Activated CD4-positive, alpha-beta T cell treated with anti-CD3 and anti-CD28 coated beads, Interleukin-2, amount 50 U/mL, for 24 hours (primary cell): ENCODE measurements at places on chromosomes 11 and 22.
A peak's percentile ranks its signal among the peaks of the same experiment; 100 is the strongest.

- no peak for DNase-seq
Observed at GRCh38 chr22:31055635-31056159, 25.4 kb upstream of the SMTN start.

GRCh38 chr11:128103278-128103873 lies 484.0 kb downstream of the ETS1 start:
- DNase-seq, result no peak

DNA sequence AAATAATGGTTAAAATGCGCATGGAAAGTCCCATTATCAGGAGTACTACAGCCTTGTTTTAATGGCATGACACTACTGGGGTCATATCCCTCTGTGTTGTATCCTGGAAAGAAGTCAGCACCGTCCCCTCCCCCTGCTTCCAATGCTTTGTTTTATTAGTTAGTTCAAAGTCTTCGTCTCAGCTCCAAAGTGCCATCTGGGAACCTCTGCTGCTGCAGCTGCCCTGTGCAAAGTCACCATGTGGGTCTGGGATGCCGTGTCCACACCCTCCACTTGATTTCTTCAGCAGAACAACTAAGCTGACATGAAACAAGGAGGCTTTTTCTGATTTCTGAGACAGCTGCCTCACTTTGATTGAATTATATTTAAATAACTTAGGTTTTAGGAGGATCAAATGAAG lies 29.5 kb upstream of the NCAM1 start:
- no peak for DNase-seq

DNA sequence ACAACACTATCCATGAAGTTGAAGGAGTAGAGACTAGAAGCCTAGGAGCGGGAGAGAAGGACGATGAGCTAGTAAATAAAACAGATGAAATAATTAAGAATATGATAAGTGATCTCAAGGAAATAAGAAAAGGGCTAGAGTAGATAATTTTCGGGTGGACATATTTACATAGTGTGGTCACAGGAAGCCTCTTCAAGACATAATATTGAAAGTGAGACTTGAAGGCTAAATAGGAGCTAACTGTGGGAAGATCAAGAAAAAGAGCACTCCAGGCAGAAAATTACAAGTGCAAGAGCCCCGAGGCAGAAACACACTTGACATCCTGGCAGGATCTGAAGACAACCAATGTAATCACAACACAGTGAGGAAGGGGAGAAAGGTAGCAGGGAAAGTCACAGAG lies 11.9 kb upstream of the PPFIBP2 start:
- DNase-seq, result no peak

DNA sequence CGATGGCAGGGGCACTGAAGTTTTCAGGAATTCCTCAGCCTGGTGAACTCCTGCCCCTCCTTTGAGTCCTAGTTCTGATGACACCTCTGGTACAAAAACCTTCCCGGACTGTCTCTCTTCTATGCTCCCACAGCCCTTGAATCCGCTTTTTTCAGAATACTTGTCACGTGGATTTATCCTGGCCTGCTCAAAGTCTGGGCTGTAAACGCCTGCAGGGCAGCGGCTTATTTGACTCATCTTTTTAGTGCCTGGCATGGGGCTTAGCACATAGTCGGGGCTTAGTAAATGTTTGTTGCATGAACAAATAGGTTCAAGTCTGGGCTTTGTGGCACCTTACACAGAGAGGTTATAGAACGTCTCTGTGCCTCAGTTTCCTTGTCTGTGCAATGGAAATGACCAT lies 13.4 kb upstream of the KCNJ11 start:
- DNase-seq, result no peak

GRCh38 chr22:22787786-22788459 lies 99.7 kb upstream of the IGLL5 start:
- peak; percentile 63 for DNase-seq

- DNase-seq, result no peak
Observed at GRCh38 chr11:117198613-117199012, 557 bp upstream of the TAGLN start.

GRCh38 chr22:38397189-38398085 lies 57.6 kb downstream of the KCNJ4 start:
- no peak for DNase-seq

- DNase-seq, result no peak
Observed at GRCh38 chr11:97574976-97575665, 1185.3 kb downstream of the JRKL start.

DNA sequence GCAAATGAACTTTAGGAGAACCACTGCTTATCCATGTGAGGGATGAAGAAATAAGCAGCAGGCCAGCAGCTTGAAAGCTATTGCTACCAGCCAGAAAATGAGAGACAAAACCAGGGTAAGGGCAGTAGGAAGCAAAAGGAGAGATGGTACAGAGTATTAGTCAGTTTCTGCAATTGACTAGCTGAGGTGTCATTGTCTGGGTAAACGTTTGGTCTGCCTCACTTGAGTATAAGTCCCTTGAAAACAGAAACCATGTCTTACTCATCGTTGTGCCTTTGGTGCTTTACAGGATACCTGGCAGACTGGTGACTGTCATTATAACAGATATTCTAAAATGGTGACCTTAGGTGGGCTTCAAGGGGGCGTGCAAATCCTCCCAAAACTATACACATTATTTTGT lies 63.9 kb upstream of the USP47 start:
- DNase-seq, result no peak

DNA sequence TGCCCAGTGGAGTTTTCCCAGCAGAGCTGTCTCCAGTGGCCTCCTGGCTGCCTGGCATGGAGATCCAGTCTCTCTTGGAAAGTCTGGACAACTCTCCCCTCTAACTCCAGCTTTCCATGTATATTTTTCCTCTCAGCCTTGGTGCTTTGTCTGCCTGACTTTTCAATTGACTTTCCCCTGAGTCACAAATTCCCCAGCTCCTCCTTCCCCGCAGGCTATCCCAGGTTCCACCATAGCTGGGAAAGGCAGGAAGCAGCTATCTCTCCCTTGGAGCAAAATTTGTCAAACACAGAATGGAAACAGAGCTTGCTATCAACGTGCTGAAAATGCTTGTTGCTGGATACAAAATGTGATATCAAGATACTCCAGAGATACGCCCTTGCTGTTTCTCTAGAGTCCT lies 384.8 kb downstream of the TMEM135 start:
- no peak for DNase-seq

GRCh38 chr11:113034576-113034975 lies 73.4 kb downstream of the NCAM1 start:
- DNase-seq, result no peak

GRCh38 chr11:86811637-86812321 lies 11.4 kb downstream of the PRSS23 start:
- DNase-seq, result no peak

DNA sequence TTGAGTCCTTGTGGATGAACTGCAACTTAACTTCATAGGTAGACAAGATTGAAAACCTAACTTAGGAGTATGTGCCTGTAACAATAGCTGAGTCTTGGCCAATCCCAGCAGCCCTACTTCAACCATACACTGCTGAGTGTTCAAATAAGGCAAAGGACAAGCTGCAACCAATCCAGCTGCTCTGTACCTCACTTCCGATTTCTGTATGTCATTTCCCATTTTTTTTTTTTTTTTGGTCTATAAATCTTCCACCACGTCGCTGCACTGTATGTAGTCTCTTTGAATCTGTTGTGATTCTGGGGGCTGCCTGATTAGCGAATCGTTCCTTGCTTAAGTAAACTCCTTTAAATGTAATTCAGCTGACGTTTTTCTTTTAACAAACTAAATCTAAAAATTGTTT lies 35.4 kb upstream of the FLI1 start:
- DNase-seq, result no peak

DNA sequence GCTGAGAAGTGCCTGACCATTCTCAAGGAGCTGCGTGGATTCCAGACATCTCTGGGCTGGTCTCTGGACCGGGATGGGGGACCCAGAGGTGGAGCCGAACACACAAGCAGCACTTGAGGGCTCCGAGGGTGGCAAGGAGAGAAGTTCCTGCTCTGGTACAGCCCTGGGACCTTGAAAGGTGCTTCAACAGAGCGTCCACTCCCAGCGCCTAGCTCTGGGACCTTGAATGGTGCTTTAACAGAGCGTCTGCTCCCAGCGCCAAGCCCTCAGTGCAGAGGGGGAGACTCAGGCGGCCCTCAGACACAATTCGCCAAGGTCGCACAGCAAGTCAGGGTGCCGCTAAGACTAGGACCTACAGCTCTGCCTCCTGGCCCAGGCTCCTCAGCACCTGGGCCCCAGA lies 10.6 kb upstream of the NPAS4 start:
- DNase-seq, result no peak

DNA sequence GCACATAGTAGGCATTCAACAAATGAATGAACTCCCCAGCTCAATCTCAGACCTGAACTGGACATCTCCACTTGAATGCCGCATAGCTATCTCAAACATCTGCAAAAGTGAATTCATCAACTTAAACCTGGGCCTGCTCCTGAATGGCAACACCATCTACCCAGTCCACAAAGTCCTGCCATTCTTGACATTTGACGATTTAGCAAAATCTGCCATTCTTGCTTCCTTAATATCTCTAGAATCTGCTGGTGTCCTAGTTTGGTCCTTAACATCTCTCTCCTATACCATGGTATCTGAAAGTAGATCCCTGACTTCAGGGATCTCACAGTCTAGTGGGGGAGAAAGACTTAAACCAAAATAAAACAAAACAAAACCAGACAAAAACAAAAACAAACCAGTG lies 12.4 kb upstream of the HPX start:
- DNase-seq, result no peak

- DNase-seq, result no peak
Observed at GRCh38 chr11:69567951-69568808, 72.8 kb upstream of the CCND1 start.

GRCh38 chr22:49101225-49101624 lies 726.4 kb downstream of the BRD1 start:
- no peak for DNase-seq

- DNase-seq, result no peak
Observed at GRCh38 chr22:30892286-30892685, 76.3 kb downstream of the MORC2 start.

DNA sequence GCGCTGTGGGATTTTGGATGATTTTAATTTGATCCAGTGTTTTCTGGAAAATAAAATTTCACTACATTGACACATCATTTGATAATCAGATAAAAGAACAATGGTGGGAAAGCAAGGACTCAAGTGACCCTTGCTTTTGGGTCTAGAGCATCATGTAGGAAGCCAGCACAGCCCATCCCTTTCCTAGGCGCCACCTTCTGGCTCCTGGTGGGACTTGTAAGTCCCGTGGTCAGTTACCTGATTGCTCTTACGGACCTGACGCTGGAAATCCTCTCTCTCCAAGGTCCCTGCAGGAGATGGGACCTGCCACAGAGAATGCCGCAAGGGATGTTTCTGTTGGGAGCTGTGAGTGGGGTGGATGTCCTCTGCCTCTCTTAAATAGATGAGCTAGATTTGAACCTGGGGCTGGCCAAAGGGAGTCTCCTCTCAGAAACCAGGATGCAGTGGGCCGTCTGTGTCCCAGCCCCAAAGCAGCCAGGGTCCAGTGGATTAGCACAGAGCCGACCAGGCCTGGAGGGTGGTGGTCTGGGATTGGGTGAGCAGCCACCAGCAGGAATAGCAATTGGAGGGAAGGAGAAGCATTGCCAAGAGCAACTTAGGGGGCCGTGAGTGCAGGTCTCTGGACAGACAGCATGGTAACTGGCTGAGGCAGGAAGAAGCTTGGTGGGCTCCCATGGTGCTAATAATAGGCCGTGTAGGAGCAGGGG lies 21.7 kb downstream of the TIMP3 start:
- DNase-seq, result no peak

- DNase-seq, result no peak
Observed at GRCh38 chr11:114384487-114384886, 15.8 kb downstream of the C11orf71 start.

DNA sequence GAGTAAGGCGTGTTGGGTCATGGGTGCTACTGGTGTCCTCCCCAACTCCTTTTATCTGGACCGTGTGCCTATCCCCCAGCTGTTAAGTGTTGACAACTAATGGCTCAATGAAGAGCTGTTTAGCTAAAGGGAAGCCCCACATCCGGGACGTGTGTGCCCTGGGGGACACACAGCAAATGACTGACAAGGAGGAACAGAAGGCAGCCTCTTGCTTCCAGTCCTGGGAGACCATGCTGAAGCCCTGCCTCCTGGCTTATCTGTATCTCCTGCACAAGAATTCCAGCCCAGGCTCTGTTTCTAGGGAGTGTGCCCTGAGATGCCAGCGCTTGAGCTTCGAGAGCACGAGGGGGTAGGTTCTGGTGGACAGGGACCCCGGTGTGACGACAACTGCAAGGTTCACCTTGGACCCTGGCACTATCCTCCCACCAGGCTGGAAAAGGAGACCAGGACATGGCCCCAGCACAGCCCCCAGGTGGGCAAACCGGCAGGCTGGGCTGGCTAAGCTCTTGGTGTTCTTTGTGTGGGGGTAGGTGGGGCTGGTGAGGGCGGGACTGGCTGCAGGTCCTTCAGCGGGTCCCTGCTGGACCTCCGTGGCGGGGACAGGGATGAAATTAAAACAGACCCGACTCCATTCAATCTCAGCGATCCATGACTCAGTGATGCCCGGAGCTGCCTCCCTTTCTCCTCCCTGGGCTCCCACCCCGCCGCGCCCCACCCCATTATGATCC lies 21.0 kb downstream of the ASCL2 start:
- DNase-seq, result no peak

GRCh38 chr22:29443452-29443851 lies 5.1 kb downstream of the RFPL1 start:
- DNase-seq, result no peak

- no peak for DNase-seq
Observed at GRCh38 chr11:44120169-44120568, 24.7 kb downstream of the EXT2 start.

GRCh38 chr11:96760306-96760705 lies 370.5 kb downstream of the JRKL start:
- no peak for DNase-seq

- DNase-seq, result no peak
Observed at GRCh38 chr11:110026858-110027626, 66.2 kb upstream of the ZC3H12C start.

- no peak for DNase-seq
Observed at GRCh38 chr22:17387356-17387755, 18.1 kb downstream of the CECR2 start.
